T-helper 17 cell (primary cell): ENCODE measurements at places on chromosomes 1 and 21. TPM values are rescaled to one million over a fixed set of nuclear protein-coding genes. Genes with fewer than 3 reads are reported as not detected.

The FAM151A gene
- not detected for total RNA-seq

The KDF1 gene
- total RNA-seq = 0.62 TPM

The GORAB gene
- total RNA-seq = 20.7 TPM

The FMO2 gene
- not detected for total RNA-seq

The CASQ1 gene
- not detected for total RNA-seq

The PLA2G2D gene
- total RNA-seq = not detected

The RGS13 gene
- total RNA-seq = 0.26 TPM

DNA sequence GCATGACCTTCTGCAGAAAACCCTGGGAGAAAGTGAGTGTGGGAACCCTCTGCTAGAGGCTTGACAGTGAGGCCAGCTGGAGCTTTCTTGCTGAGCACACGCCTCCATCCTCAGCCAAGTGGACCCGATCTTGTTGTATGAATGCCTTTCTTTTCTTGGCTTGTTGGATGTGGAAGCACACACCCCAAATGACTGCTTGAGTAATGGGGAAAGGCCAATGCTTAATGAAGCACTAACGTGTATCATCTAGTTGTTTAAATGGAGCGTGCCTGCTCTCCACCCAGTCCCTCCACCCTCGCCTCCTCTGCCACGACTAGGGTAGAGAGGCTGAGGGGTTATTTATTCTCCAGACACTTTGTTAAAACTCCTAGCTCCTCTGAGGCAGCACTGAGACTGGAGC is 54.3 kb upstream of the IKBKE start:
- peaks cover 9% of the 10 kb centered on the region for H3K36me3 ChIP-seq
- H3K27ac ChIP-seq = no peak overlapping the region
- H3K4me3 ChIP-seq = no peak overlapping the region
- DNase-seq = no peak
- H3K27me3 ChIP-seq = no peaks in the 10 kb centered on the region
- peaks cover 10% of the 10 kb centered on the region for H3K4me1 ChIP-seq

DNA sequence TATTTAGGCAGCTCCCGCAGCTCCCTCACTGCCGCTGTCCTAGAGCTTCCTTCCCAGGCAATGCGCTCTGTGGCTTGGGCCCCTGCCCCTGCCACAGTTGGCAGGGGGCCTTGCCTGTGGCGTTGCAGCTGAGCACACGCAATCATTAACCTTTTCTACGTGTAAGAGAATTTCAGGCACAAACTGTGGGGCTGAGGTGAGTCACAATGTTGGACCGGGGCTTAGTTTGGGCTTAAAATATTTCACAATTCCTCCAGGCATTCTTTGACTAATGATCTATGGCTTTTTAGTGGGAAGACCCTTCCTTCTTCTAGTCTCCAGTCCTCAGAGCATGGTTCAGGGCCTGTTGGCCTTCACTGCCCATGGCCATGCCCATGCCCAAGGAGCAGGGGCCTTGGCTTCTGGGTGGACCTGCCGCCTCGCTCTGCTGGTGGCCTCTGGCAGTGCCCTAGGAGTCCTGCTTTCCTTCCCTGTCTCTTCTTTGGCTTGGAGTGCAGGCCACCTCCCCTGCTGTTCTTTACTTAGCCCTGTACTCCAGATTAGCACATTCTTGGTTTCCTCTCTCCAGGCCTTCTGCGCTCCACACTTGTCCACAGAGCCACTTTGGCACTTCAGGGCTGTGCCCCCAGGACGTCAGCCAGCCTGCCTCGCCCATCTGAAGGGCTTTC is 39.2 kb downstream of the MAPKAPK2 start:
- peaks cover 55% of the 10 kb centered on the region for H3K4me1 ChIP-seq
- no peaks in the 10 kb centered on the region for H3K36me3 ChIP-seq
- H3K27ac ChIP-seq = no peak overlapping the region
- no peak for DNase-seq
- no peaks in the 10 kb centered on the region for H3K27me3 ChIP-seq

DNA sequence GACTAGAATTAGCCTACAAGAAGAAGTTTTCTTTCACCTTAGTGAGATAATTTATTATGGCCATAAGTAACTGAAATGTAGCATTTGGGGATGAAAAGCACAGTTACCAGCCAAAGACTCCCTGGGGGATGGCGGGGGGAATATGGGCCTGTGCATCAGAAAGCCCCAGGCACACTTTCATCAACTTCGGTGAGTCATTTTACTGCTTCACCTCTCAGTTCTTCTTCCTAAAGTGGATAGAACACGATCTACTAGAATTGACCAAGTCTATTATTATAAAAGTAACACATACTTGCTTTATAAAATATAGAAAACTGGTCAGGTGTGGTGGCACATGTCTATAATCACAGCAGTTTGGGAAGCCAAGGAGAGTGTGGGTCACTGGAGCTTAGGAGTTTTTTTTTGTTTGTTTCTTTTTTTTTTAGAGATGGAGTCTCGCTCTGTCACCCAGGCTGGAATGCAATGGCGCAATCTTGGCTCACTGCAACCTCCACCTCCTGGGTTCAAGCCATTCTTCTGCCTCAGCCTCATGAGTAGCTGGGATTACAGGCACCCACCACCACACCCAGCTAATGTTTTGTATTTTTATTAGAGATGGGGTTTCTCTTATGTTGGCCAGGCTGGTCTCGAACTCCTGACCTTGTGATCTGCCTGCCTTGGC is 141.8 kb downstream of the ZZZ3 start:
- H3K36me3 ChIP-seq = peaks cover 3% of the 10 kb centered on the region
- no peak for DNase-seq
- no peaks in the 10 kb centered on the region for H3K4me1 ChIP-seq
- H3K27me3 ChIP-seq = no peaks in the 10 kb centered on the region

- H3K36me3 ChIP-seq = peaks cover 2% of the 10 kb centered on the region
- H3K27ac ChIP-seq = no peak overlapping the region
- H3K4me1 ChIP-seq = peaks cover 28% of the 10 kb centered on the region
- no peak for DNase-seq
- H3K4me3 ChIP-seq = no peak overlapping the region
- H3K27me3 ChIP-seq = no peaks in the 10 kb centered on the region
These were observed 1.0 kb downstream of the APOA2 start for GRCh38 chr1:161222175-161223019.

- no peak overlapping the region for H3K27ac ChIP-seq
- no peak for DNase-seq
- H3K4me3 ChIP-seq = no peak overlapping the region
- H3K4me1 ChIP-seq = no peaks in the 10 kb centered on the region
- no peaks in the 10 kb centered on the region for H3K36me3 ChIP-seq
- no peaks in the 10 kb centered on the region for H3K27me3 ChIP-seq
These were observed 559.9 kb downstream of the RWDD3 start for GRCh38 chr1:95793893-95794292.

DNA sequence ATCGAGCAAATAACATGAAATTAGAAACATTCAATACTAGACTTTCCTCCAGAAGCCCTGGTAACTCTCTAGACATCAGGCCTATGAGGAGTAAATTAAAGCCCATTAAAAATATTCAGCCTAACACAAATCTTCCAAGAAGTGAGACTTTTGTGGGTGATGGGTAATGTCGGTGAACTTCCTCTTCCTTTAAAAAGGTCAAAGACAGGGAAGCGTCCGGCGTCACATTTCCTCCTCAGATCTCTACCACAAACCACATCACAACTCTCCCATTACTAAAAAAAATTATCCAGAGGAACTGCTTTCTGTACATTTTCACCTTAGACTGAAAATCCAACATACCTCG is 1.4 kb downstream of the EIF4G3 start:
- H3K27me3 ChIP-seq = no peaks in the 10 kb centered on the region
- H3K27ac ChIP-seq = peak overlapping the region; percentile 96

- no peak for DNase-seq
- H3K4me3 ChIP-seq = no peak overlapping the region
- peaks cover 23% of the 10 kb centered on the region for H3K27me3 ChIP-seq
- H3K36me3 ChIP-seq = peaks cover 3% of the 10 kb centered on the region
- H3K4me1 ChIP-seq = peaks cover 12% of the 10 kb centered on the region
These were observed 5.6 kb downstream of the LPAR3 start for GRCh38 chr1:84887261-84887934.

- H3K27me3 ChIP-seq = no peaks in the 10 kb centered on the region
- no peak overlapping the region for H3K27ac ChIP-seq
- H3K4me1 ChIP-seq = no peaks in the 10 kb centered on the region
- no peaks in the 10 kb centered on the region for H3K36me3 ChIP-seq
- DNase-seq = no peak
- no peak overlapping the region for H3K4me3 ChIP-seq
These were observed 132.8 kb downstream of the TNFSF18 start for GRCh38 chr1:172917972-172918371.

DNA sequence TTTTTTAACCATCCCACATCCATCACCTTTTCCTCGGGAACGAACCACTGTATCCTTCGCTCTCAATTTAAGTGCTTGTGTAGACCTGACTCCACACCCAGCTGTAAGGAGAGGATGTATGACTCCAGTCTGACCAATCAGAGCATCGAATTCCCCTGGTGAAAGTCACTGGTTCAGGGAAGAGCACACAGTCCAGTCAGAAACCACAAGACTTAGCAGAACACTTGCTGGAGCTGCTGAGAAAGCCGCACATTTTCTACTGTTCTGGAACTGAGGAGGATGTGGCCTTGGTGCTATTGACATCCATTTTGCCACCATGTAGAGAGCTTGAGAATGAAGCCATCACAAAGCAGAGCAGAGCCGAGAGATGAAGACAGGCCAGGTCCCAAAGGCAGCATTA is 59.9 kb upstream of the CNN3 start:
- DNase-seq = no peak
- no peak overlapping the region for H3K4me3 ChIP-seq
- H3K36me3 ChIP-seq = peaks cover 3% of the 10 kb centered on the region
- H3K4me1 ChIP-seq = peaks cover 4% of the 10 kb centered on the region
- no peaks in the 10 kb centered on the region for H3K27me3 ChIP-seq
- H3K27ac ChIP-seq = no peak overlapping the region

DNA sequence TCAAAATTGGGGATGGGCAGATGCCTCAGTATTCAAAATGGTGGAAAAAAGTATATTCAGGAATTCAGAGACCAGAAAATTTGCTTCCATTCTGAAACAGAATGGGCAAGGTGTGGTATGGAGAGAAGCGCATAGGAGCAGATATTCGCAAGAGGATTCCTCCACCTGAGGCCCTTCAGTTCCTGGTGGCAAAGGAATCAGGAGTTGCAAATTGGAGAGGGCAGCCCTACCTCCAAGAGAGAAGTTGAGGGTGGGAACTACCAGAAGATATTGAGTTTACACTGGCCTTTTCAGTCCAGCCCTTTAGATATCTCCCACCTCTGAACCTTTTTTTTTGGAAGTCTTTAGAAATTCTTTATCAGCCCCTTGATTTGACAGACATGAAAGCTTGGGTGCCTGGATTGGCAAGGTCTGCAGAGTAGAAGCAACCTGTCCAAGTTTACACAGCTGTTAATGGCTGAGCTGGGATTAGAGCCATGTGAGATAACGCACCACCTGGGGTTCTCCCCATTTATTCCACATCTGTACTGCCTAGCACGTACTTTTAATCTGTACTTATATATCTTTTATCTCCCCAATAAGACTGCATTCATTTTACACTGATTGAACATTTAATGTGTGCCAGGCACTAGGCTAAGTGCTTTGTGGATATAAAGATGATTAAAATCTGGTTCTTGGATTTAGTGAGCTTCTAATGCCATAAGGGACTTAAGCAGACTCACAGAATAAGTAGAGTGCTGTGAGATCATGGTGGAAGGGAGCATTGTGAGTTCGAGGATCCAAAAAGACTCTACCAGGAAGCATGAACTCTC is 99.5 kb downstream of the NGF start:
- H3K4me3 ChIP-seq = no peak overlapping the region
- H3K36me3 ChIP-seq = no peaks in the 10 kb centered on the region
- H3K27me3 ChIP-seq = peaks cover 38% of the 10 kb centered on the region
- DNase-seq = no peak
- H3K27ac ChIP-seq = no peak overlapping the region

GRCh38 chr1:34653110-34653509 is 101.7 kb upstream of the GJB5 start:
- no peak overlapping the region for H3K4me3 ChIP-seq
- H3K4me1 ChIP-seq = no peaks in the 10 kb centered on the region
- peaks cover 72% of the 10 kb centered on the region for H3K27me3 ChIP-seq

DNA sequence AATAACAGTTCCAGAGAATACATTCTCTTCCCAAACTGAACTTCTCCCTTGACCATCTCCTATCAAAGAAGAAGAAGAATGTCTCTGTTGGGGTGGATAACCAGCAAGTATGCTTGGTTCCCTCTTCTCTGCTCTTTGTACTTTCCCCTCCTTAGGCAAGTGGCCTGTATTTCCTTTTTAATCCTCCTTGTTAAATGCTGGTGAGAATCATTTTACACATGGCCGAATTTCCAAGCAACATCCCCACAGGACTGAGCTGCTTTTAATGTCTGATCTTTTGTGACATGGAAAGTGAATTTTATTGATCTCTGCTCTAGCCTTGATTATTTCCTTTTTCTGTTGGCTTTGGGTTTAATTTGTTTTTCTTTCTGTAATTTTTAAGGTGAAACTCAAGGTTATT is 336.7 kb downstream of the DUSP10 start:
- no peaks in the 10 kb centered on the region for H3K36me3 ChIP-seq
- DNase-seq = no peak
- peaks cover 4% of the 10 kb centered on the region for H3K4me1 ChIP-seq
- H3K4me3 ChIP-seq = no peak overlapping the region

DNA sequence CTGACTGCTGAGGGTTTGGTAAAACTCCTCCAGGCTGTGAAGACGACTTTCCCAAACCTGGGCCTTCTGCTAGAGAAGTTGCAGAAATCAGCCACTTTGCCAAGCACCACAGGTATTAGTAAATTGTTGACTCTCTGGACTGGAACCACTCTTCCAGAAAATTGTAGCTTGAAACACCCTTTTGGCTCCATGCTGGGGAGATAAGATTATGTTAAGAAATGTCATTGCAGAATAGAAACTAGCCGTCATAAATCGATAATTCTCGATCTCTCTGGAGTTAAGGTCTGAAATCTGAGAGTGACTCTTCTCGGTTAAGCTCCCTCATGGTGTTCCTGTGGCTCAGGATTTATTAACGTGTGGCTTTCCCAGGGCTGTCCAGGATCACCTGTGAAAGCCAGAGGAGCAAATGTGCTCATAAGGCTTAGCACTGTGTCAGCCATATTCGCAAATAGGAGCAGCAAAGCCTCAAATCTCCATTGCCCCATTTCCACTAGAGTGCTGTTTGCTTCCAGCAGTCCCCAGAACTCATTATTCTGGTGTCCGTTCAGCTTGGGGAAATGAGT is 54.6 kb downstream of the ZBTB40 start:
- peaks cover 6% of the 10 kb centered on the region for H3K36me3 ChIP-seq
- DNase-seq = no peak
- H3K4me1 ChIP-seq = peaks cover 1% of the 10 kb centered on the region
- no peak overlapping the region for H3K4me3 ChIP-seq

GRCh38 chr1:93171549-93172034 is 8.6 kb downstream of the TMED5 start:
- peak overlapping the region; percentile 79 for H3K27ac ChIP-seq
- peaks cover 7% of the 10 kb centered on the region for H3K36me3 ChIP-seq
- DNase-seq = no peak

DNA sequence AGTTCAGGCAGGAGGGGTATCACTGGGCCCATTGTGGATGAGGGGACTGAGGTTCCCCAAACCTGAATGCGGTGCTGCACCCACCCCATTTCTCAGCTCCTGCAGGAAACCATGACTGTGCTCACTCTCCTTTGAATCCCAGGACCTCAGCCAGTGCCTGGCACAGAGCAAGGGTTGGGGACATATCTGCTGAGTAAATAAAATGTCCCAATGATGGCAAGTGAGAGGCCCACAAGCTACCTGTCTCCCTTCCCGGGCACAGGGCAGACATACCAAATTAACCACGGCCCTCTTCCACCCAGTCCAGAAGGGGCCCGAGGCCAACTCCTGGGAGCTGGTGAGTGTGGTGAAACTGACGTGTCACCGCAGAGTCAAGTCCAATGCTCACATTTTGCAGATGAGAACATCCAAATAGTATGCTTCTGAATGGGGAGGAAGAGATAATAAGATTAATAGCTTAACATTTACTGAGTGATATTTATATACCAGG is 97.6 kb downstream of the EPHB2 start:
- H3K4me3 ChIP-seq = no peak overlapping the region
- H3K4me1 ChIP-seq = no peaks in the 10 kb centered on the region
- no peak overlapping the region for H3K27ac ChIP-seq
- H3K27me3 ChIP-seq = peaks cover 31% of the 10 kb centered on the region
- H3K36me3 ChIP-seq = no peaks in the 10 kb centered on the region
- no peak for DNase-seq
